ENCODE measurements at places on chromosomes 6 and 20.
A peak's percentile ranks its signal among the peaks of the same experiment; 100 is the strongest.

DNA sequence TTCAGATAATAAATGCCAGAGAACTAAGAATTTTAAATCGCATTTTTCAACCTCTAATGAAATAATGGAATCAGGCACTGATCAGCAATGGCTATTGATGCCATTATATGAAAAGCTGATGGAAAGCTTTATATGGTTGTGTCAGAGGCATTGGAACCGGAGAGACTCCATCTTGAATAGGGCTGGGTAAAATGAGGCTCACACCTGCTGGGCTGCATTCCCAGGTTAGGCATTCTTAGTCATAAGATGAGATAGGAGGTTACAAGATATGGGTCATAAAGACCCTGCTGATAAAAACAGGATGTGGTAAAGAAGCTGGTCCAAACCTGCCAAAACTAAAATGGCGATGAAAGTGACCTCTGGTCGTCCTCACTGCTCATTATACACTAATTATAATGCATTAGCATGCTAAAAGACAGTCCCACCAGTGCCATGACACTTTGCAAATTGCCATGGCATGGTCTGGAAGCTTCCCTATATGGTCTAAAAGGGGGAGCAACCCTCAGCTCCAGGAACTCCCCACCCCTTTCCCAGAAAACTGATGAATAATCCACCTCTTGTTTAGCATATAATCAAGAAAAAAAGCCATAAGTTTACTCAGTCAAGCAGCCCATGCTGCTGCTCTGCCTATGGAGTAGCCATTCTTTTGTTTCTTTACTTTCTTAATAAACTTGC, 40.2 kb upstream of the CD83 start:
- no peak for DNase-seq

GRCh38 chr6:50128420-50129005, 78.8 kb upstream of the DEFB112 start:
- no peak for DNase-seq

GRCh38 chr6:132663661-132664060, 4.7 kb upstream of the TAAR1 start:
- no peak for DNase-seq

GRCh38 chr20:40565001-40565681, 123.9 kb downstream of the MAFB start:
- DNase-seq, result no peak

GRCh38 chr20:52867305-52867704, 104.9 kb upstream of the TSHZ2 start:
- no peak for DNase-seq

DNA sequence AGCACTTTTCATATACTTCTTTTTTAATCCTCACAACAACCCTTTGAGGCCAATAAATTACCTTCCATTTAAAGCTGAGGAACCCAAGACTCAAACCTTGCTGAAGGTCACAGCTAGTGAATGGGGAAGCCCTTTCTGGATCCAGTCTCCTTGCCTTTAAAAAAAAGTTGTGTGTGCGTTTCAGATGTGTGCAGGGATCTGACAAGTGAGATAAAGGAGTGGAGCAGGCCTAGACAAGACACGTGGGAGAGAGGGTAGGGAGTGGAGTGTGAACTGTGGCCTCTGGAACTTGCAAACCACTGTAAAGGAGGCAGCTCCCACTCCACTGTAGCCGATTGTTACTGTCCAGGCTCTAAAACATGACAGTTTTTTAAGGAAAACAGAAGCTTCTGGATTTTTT, 1.9 kb downstream of the KLHL32 start:
- no peak for DNase-seq

GRCh38 chr6:25442898-25443297, 163.7 kb downstream of the CARMIL1 start:
- no peak for DNase-seq

GRCh38 chr20:41701588-41702348, 83.6 kb upstream of the CHD6 start:
- no peak for DNase-seq

DNA sequence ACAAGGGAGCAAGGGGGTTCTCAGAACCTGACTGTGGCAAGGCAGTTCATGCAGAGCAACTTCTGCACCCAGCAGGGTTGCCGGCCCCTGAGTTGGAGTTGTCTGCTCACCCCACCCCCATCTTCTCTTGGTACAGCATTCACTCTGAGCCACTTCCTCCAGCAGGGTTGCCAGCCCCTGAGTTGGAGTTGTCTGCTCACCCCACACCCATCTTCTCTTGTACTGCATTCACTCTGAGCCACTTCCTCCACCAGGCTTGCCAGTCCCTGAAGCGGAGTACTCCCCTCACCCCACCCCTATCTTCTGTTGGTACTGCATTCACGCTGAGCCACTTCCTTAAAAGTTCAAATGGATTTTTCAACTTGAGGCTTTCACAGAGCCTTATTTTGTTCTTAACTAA, 79.7 kb upstream of the SYNDIG1 start:
- peak; percentile 12 for DNase-seq

- DNase-seq, result no peak
These were observed 156.0 kb upstream of the FLRT3 start for GRCh38 chr20:14493408-14493807.

GRCh38 chr6:85672623-85673022, 29.9 kb upstream of the SYNCRIP start:
- no peak for DNase-seq

DNA sequence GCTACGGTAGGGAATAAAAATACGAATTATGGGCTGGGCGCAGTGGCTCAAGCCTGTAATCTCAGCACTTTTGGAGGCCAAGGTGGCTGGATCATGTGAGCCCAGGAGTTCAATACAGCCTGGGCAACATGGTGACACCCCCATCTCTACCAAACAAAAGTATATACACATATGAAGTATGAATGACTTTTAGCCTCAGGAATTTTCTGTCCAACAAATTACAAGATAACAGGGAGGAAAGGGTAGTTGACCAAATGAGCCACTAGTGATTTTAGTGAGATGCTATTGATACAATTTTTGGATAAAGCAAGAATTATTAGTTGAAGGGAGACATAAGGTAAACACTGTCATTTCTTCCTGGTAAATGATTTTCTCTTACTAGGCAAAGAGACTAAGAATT, 328.2 kb downstream of the SYNE1 start:
- DNase-seq, result no peak

- DNase-seq, result no peak
These were observed 400.2 kb downstream of the QKI start for GRCh38 chr6:163814494-163815364.

DNA sequence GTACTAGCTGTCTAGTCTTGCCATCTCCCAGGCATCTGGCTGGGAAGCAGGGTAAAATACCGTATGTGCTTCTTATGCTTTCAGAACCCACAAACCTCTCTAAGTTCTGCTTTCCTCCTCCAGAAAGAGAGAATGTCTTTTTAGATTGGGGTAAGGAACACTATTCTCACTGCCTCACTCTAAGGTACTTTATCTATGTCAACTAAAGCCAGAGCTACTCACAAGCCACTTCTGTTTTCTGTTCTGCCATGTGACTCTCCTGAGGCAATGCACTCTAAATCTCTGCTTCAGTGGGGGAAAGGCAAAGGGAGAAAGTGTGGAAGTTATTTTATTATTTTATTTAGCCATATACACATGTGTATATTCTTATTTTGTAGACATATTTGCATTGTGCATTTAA, 15.6 kb downstream of the MEP1A start:
- no peak for DNase-seq

GRCh38 chr20:9054176-9054575, 14.7 kb upstream of the PLCB4 start:
- DNase-seq, result no peak

DNA sequence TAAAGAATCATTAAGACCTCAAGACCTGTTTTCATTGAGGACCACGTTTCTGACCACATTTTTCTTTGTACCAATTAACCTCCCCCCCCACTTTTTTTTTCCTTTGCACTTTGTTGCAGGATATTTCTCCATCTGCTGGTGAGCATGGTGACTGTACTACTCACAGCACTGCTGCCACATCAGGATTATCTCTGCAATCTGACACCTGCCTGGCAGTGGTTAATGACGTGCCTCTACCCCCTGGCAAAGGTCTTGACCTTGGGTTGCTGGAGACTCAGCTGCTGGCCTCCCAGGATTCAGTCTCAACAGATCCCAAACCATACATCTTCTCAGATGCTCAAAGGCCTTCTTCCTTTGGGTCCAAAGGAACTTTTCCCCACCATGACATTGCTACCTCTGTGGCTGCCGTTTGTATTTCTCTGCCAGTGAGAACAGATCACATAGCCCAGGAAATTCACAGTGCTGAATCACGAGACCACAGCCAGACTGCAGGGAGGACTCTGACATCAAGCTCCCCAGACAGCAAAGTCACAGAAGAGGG, 46.6 kb upstream of the EDN3 start:
- DNase-seq, result peak; percentile 30

DNA sequence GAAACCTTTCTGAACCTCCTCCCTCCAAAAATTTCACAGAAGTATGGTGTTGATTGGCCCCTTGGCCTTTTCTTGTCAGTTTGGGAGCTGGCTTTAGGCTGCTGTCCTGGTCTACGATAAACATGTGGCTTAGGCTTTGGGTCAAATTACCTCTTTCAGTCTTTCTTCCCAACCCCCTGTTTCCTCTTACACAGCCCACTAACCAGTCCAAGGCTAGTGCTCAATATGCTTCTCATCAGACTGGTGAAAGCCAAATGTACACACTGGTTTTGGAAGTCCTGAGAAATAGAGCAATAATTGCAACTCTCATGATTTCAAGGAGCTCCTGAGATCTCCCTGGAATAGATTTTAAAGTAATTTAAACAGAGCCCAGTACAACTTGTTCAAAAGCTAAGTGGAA, 933.7 kb upstream of the GJE1 start:
- no peak for DNase-seq

DNA sequence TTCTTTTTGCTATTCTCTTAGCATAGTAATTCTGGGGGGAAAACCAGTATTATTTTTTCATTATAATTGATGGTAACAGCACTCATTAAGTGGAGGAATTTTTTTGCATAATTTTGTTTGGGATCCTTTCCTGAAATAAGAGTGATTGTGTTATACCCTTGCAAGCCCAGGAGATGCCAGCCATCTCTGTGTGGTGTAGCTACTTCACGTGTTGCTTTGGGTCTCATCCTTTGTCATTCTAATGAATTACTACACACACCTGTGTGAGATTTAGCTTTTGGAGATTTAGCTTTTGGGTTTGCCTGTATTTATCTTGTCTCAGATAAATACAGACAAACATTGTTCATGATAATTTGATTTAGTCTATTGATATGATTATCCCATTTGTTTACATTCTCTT, 76.5 kb downstream of the SH3BGRL2 start:
- no peak for DNase-seq

DNA sequence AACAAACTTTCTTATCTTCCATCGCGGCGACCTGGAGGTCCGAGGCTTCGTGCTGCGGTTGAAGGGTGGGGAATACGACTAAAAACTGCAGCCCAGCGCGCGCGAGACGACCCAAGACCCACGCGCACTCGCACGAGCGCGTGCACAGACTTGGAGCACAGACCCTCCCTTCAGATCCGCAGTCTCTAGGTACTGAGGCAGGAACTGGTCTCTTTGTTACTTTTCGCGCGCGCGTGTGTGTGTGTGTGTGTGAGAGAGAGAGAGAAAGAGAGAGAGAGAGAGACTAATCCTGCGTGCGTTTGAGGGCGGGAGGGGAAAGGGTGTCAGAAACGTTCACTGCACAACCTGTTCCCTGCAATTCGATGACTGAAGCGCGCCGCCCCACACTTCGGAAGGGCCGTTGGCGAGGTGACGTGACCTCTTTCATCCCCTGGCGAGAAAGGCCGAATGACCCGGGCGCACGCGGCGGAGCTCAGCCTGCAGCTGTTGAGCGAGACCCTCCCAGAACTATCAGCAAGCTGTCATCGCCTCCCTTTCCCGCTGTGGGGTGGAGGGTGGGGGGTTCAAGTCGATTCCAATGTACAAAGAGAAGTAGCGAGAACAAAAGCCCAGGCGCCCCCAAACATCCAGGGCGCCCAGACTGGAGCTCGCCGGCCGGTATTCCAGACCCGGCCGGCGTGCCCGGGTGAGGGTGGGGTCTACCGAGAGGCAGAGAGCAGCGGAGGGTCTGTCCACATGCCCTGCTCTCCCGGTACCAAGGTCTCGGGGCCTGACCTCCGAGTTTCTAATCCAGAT, 1.5 kb upstream of the TUBB2B start:
- peak; percentile 41 for DNase-seq

DNA sequence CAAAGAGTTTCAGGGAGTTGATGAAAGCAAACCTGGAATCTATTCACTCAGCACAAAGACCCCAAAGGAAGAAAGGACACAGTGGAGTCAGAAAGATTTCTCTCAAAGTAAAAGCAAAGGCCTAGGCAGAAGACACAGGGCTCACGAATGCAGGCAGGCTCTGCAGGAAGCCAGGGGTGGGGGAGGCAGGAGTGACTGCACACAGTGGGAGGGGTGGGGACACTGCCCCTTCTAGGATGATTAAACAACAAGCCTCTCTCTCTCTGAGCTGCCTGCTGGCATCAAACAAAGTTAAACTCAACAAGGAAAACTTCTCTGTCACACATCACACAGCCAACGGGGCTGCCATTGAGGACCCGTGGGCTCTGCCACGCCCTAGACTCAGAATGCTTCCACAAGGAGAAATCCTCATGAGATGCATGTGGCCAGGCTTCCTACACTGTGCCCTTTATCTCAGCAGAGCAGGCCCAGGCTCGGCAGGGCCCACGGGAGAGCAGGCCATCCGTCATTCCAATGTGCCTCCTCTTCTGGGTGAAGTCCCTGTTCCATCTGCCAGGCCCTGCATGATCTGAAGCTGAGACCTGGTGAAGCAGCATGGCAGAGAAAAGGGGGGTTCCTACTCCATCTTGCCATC, 70.1 kb downstream of the RAMACL start:
- no peak for DNase-seq

- no peak for DNase-seq
These were observed 112.0 kb upstream of the CDYL start for GRCh38 chr6:4664117-4664626.

DNA sequence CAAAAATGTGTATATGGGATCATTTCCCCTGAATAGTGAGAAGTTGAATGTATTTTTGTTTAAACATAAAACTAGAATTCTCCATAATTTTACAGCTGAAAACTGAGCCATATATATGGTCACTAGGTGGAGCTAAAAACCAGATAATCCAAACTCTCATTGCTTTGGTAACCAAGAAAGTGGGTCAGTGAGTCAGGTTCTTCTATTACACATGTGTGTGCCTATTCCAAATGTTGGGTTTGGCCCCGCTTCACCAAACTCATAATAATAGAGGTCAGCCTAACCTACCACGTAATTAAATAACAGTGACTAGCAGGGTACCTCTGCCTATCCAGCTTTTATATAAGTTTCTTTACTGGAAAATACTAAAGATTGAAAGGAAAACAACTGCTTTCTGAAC, 19.3 kb upstream of the RNGTT start:
- DNase-seq, result no peak
